ENCODE measurements at places on chromosomes 2 and 18.
A peak's percentile ranks its signal among the peaks of the same experiment; 100 is the strongest.

DNA sequence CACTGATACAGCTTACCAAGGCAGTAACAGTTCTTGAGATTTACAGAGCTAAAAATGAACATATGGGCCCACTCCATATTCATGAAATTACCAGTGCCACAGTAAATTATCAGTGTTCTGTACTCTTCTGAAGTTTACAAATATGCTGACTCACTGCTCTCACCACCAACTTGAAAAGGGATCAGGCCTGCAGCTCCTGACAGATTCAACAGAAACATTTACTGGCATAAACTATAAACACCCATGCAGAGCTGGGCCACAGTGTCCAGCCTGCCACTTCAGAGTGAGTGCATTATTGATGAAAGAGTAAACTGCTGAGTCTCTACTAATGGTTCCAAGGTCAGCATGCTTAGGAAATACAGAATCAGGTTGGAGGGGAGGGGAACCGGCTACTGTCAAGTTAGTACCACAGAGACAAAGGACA lies 83.1 kb downstream of the FARSB start:
- peak; percentile 29 for DNase-seq

DNA sequence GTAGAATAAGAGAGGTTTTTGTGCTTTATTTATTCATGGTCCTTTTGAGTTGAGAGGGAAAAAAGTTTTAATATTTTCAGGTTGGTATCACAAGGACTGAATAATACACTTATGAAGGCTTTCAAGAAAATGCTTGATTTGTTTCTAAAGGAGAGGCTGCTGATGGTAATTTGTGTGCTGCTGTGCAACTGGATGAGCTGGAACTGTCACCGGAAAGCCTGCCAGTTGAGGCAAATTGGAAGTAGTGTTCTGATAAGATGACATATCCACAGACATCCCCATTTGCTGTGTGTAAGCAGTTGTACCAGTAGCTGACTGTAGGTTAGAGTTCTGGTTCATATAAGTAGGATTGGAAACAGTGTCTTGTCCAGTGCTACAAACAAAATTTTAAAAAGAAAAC lies 21.6 kb upstream of the CACNB4 start:
- DNase-seq = no peak

DNA sequence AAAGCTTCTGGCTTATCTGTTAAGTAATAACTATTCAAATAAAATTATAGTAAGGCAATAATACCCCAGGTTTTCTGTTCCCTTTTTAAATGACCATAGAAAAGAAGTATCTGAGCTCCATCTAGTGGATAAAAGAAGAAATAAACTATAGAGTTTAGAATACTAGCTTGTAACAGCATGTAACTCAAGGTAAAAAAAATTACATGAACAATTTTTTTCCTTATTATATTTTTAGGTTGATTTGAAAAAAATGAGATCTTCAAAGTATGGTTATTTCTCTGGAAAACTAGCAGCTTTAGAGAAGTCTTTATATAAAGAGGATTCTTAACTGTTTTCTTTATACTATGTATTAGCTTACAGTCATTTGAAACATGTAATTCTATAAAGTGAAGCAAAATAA lies 58.1 kb downstream of the NCKAP1 start:
- peak; percentile 38 for DNase-seq

GRCh38 chr2:195559431-195559914 lies 97.6 kb upstream of the SLC39A10 start:
- peak; percentile 54 for DNase-seq

- DNase-seq = no peak
Measured at GRCh38 chr2:130135692-130136541, 6.9 kb upstream of the POTEF start.

DNA sequence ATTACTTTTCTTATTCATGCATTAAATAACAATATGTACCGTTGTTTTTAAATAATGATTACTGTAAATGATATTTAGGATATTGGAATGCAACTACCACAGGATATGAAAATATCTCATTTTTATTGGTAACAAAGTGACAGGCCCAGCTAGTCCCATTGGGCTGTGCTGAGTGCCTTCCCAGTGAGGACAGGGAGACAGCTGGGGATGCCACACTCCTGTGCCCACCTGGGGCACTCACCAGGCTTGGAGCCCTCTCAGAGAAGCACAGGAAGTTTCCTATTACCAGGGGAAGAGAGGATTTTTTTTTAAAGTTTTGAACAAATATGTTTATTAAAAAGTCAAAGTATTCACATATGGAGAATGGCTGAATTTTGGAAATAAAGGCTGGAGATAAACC lies 48.9 kb downstream of the PARD6G start:
- no peak for DNase-seq

- no peak for DNase-seq
Measured at GRCh38 chr18:4035521-4035920, 419.6 kb downstream of the DLGAP1 start.

- no peak for DNase-seq
Measured at GRCh38 chr2:21404137-21404536, 280.4 kb downstream of the TDRD15 start.

DNA sequence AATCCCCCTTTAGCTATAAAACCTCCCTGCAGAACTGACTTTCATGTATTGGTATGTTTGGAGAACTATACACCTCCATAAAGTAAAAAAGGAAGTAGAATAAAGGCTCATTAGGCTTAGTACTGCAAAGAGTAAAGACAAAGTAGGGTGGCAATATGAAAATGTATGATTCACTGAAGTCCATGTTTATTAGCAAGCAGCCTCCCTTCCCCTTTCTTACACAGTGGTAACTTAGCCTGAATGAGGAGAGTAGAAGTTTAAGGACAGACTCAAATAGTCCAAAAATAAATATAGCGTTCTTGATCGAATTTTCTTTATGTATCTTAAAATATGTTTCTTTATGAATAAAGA lies 1.5 kb downstream of the ZNF804A start:
- no peak for DNase-seq

GRCh38 chr2:7785700-7786099 lies 868.5 kb downstream of the RNF144A start:
- DNase-seq = no peak

DNA sequence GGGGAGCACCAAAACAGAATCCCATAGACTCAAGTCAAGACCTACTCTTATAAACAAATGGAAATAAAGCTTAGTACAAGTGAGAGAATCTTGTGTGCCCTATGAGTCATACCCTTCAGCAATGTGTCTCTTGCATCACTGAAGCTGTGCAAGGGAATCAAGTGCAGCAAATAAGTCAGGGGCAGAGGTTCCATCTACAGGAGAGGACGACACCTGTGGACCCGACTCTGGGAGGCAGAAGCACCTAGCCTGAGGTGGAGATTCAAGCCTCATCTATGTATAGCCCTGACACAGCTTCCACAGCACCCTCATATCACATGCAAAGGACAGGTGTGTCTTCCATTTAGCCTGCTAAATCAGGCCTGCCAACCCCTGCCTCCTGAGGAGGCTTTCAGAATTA lies 298.2 kb downstream of the CNTNAP5 start:
- DNase-seq = no peak

GRCh38 chr18:46720521-46720920 lies 36.3 kb downstream of the ST8SIA5 start:
- DNase-seq = no peak

DNA sequence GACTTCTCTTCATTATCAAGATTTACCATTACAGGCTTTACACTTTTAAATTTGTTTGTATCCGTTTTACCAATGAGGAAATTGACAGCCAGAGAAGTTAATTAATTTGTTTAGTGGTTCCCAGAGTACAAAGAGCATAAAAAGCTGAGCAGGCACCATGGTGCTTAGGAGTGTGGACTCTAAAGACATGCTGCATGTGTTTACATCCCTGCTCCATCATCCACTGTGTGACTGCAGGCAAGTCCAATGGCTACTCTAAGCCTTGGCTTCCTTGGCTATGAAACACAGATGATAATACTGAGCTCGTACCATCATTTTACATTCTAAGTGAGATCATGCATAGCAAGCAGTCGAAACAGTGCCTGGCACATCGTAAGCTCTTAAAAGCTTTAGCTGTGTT lies 108.0 kb upstream of the SLC35G4 start:
- DNase-seq = no peak

- DNase-seq = no peak
Measured at GRCh38 chr2:157839162-157839801, 36.8 kb downstream of the ACVR1 start.

- no peak for DNase-seq
Measured at GRCh38 chr2:194962254-194962653, 694.8 kb upstream of the SLC39A10 start.

GRCh38 chr2:14756122-14756541 lies 123.6 kb downstream of the LRATD1 start:
- DNase-seq = no peak

DNA sequence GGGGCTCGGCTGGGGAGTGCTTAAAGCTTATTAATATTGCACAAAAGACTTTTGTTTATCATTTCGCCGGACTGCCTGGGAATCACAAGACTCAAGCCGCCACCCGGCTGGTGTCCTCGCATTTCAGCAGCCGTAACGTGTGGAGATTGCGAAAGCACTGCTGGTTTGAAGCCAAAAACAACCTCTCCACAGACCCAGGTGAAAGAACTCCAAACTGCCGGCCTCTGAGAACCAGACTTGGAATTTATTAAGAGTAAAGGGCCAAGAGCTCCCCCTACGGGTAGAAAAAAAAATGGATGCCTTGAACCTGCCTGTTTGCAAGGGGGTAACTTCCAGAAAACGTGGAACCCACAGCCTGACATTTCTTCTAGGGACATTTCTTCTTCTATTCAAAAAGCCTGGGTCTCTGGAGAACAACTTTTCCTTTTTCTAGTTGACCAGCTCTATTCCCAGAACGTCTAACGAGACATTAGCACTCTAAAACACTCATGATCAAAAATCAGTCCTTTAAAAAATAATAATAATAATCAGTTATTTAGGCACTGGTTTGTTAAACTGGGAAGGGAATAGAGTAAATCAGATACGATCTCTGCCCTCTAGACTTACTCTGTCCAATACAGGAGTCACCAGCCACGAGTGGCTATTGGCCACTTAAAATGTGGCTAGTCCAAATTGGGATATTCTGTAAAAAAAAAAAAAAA lies 216.3 kb downstream of the C1D start:
- DNase-seq = no peak

DNA sequence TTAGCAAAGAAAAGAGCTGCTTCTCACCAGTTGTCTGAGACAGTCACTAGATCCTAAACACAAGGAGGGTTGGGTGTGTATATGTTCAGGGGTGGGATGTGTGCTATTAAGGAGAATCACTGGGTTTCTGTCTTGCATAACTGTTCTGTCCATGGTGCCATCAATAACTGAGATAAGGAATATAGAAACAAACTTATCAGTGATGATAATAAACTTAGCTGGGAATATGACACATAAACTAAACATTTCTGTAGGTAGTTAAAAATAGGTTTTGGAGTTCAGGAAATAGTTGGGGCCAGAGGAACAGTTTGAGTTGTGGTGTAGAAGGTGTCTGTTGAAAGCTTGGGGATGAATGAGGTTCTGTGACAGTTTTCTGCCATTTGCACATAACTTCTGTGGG lies 17.4 kb downstream of the NAPG start:
- DNase-seq = no peak

GRCh38 chr2:74740741-74741431 lies 86.8 kb downstream of the SEMA4F start:
- no peak for DNase-seq

- DNase-seq = no peak
Measured at GRCh38 chr2:182698671-182699070, 17.4 kb upstream of the DNAJC10 start.

GRCh38 chr2:191308026-191308425 lies 62.8 kb downstream of the MYO1B start:
- no peak for DNase-seq

GRCh38 chr2:15764683-15765011 lies 173.0 kb downstream of the DDX1 start:
- DNase-seq = no peak

GRCh38 chr2:48362515-48362914 lies 167.4 kb upstream of the STON1 start:
- DNase-seq = peak; percentile 44

GRCh38 chr2:231300722-231301076 lies 94.8 kb upstream of the B3GNT7 start:
- DNase-seq = no peak

GRCh38 chr18:4987452-4988405 lies 209.3 kb downstream of the AKAIN1 start:
- DNase-seq = no peak

DNA sequence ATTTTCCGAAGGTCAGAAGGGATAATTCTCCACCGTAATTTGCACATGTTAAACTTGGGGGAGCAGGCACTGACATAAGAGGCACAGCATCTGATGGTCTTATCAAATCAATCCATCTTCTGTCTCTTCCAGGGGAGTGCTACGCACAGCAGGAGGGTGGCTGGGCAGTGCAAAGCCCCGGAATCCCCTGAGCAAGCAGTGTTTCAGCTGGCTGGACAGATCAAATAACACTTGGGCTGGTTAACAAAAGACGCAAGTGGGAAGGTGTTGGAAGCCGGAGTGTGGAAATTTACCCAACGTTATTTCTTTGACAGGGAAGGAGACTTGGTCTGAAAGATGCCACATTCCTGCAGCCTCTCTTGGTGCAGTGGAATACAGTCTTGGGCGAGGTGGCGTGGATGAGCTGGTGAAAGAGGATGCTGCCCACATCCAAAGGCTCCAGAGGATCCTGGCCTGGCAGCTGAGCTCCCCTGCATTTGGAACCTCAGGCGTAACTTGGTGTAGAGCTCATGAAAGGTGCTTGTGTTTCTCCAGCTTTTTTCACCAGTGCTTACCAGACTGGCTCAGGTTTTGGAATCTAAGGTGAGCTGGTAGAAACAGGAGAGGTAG lies 103.0 kb downstream of the MAPK4 start:
- DNase-seq = no peak

- DNase-seq = no peak
Measured at GRCh38 chr2:221513232-221513631, 58.9 kb downstream of the EPHA4 start.

DNA sequence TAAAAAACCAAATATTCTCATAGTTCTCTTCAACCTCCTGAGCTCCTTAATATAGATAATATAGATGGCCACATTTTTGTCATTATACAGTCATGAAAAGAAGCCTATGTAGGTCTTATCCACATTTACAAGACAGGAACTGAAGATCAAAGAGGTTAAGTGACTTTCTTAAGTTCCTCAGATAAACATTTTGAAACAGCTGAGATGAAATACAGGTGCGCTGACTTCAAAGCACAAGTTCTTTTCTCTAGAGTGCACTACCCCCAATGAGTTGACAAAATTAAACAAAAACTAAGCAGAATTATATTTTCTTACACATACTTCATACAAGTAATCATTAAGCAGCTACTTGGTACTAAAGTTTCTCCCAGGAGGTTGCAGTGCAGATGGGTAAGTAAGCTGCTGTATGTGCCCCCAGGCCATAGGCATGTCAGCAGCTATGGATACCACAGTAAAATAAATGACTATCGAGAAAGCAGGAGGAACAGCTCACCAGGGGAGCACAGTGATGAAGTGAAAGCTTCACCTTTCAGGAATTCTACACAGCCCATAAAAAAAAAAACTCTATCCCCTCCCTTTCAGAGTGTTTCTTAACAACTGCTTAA lies 199.8 kb downstream of the DPP10 start:
- no peak for DNase-seq

DNA sequence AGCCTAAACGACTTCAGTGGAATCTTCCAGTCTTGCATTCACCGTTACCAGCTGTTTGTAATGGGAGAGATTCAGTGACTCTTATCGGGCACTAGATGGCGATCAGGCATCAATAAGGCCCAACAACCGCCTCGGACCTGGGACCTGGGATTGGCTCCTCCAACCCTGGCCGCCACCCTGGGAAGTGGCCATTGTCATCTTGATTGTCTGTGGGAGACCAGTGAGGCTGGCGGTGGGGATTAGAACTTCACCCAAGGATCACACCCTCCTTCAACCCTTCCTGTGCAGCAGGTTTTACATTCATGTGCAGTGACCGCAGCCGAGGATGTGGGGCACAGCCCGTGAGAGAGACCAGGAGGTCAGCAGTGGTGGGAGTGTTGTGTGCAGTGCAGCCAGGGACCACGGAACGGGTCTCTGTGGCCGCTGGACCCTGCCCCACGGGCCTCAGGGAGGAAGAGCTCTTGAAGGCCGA lies 85.3 kb downstream of the SPP2 start:
- peak; percentile 17 for DNase-seq
